ENCODE measurements at places on chromosomes 11 and 22.

GRCh38 chr22:50250249-50250554, 863 bp downstream of the HDAC10 start:
- no peak for DNase-seq

DNA sequence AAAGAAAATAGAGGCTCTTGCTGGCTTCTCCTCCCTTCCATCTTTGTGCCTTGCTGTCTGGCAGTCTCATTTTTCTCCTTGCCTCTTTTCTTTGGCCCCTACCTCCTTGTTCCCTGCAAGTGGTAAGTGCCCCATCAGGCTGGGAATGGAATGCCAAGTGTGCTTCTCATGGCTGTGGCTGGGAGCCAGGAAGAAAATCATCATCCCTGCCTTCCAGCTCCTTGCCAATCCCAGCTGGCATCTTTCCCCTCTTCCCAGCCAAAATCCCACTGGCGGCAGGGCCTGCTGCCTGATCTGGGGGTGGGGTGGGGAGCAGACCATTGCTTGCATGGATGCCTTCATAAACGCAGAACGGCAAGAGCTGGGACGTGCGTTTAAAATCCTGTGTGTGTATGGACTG, 27.0 kb upstream of the SLC25A18 start:
- DNase-seq, result no peak

DNA sequence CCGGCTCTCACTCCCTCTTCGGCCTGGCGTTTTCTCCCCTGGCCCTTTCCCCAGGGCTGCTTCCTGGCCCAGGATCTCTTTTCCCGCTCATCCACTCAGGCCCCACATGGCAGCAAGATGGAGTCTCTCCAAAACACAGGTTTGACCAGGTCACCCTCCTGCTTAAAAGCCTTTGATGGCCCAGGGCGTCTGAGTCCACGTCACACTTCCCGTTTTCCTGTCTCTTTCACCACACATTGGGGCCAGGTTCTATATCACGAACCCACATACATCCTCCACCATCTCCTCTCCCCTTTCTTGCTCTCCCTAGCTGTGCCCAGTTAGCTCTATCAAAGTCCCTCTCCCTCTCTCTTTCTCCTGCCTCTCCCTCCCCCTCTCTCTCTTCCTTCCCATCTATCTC, 7.8 kb upstream of the LRRC32 start:
- DNase-seq, result no peak

- no peak for DNase-seq
Measured at GRCh38 chr11:19691815-19692500, 20.7 kb upstream of the NAV2 start.

- no peak for DNase-seq
Measured at GRCh38 chr11:66327171-66328030, 8.8 kb downstream of the RIN1 start.

DNA sequence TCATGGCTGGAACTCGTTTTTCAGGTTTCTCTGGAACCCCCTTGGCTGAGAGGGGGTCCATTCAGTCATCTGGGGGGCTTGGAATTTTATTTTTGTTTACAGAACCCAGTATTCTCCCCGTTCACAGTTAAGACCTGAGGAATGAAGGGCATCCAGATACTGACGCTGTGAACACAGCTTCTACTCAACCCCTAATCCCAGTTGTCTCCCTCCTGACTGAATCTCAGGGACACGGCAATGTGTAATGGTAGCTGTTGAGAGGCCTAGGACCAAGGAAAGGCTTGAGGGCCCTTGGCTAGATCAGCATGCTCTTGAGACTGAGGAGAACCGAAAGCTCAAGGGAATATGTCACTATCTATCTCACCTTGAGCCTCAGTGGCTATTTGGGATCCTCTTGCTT, 113.6 kb downstream of the SWAP70 start:
- DNase-seq, result no peak

- DNase-seq, result peak; percentile 4
Measured at GRCh38 chr11:16226245-16226644, 130.1 kb downstream of the SOX6 start.

GRCh38 chr11:76315182-76315853, 65.6 kb downstream of the THAP12 start:
- no peak for DNase-seq

GRCh38 chr22:28629420-28630176, 50.0 kb downstream of the TTC28 start:
- no peak for DNase-seq

DNA sequence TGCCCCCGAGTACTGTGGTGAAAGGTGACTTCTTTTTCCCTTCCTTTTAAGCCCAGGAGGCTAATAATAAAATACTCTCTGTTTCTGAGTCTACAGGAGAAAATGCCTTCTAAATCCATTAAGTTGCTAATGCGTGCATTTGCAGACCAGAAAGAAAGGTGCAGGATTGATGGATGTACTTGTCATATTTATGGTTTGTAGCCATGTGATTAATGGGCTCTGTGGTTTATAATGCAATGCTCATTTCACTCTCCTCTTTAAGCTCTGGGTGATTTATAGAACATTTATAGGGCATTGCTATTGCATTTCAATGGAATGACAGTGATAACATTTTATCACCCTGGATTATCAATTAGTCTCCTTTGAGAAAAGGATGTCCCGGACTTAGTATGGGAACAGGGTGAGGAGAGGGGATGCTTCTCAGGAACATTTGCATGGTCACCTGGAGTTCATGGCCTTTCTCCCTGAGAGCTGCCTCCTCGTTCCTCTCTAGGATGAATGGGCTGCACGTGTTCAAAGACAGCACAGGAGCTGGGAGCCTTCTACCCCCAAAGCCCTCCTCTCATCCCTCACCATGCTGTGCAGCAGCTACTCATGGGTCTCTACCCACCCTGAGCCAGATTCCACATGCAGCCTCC, 82.8 kb upstream of the HMGXB4 start:
- no peak for DNase-seq

DNA sequence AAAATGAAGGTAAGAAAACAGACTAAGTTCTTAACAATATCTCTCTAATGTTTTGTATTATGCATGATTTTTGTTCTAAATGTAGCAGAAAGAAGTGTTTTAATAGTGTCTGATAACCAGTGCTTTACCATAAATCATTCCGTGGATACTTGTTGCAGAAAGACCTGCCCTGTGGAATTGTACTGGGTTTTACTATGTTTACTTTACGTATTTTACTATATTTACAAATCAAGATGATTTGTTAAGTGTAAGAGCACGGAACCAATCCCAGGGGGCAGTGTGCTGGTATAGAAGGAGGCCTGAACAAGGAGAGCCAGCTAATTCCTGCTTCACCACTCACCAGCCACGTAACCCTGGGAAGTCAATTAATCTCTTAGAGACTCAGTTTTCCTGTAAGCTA, 1.4 kb downstream of the HTR3B start:
- no peak for DNase-seq

DNA sequence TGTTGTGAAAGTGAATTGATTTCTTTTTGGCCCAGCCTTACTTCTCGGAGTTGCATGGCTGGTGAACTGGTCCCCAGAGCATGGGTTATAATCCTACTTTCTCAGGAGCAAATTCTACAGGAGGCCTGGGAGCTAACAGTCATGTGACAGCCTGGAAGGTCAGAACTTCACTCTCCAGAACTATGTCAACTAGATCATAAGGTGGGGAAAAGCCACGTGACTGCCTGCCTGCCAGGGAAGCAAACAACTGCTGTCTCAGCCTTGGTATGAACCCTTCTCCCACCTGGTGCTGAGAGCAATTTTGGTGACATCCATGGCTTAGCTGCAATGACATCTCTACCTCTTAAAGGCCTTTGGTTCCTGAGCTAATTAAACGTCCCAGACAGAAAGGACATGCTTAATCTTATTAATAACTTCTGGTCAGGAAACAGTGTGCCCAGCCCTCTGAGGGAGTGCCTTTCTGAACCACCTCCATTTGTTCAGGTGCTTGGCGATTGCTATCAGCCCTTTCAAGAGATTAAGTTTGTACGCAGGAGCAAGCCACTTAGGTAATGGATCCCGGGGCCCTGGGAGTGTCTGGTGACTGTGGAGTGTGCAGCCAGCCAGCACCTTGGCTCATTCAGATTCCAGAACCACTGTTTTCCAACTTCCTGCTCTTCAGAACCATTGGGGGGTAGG, 1.4 kb upstream of the CREB3L1 start:
- DNase-seq, result no peak

- no peak for DNase-seq
Measured at GRCh38 chr22:35864545-35865165, 147.0 kb downstream of the APOL5 start.

DNA sequence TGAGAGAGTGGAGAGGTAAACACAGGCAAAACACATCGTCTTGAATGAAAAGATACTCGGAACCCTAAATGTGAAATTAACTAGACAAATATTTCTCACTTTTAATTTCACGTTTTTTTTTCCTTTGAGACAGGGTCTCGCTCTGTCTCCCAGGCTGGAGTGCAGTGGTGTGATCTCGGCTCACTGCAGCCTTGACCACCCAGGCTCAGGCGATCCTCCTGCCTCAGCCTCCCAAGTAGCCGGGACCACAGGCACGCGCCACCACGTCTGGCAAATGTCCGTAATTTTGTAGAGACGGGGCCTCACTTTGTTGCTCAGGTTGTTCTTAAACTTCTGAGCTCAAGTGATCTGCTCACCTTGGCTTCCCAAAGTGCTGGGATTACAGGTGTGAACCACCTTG, 7.4 kb upstream of the SHANK3 start:
- DNase-seq, result no peak

GRCh38 chr11:102974552-102975280, 19.2 kb upstream of the MMP13 start:
- peak; percentile 38 for DNase-seq

Measured in keratinocyte (primary cell).